ENCODE measurements at places on chromosomes 7 and 10.

DNA sequence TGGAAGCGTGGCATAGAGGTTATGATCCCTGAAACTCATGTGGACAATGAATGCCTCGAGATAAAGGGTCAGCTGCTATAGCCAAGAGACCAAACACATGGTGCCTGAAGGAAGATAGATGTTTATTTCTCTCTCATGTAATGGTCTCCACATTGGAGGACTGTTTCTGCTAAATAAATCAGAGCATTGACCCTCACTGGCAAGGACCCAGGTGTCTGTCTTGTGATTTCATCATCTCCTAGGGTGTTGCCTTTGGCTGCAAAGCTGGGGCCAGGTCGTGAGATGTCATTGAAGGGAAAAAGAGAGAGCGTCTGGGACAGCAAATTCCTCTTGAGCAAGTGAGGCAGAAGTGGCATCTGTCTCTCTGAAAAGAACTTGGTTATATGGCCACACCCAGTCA is 64.6 kb downstream of the JCAD start:
- no peak for DNase-seq

DNA sequence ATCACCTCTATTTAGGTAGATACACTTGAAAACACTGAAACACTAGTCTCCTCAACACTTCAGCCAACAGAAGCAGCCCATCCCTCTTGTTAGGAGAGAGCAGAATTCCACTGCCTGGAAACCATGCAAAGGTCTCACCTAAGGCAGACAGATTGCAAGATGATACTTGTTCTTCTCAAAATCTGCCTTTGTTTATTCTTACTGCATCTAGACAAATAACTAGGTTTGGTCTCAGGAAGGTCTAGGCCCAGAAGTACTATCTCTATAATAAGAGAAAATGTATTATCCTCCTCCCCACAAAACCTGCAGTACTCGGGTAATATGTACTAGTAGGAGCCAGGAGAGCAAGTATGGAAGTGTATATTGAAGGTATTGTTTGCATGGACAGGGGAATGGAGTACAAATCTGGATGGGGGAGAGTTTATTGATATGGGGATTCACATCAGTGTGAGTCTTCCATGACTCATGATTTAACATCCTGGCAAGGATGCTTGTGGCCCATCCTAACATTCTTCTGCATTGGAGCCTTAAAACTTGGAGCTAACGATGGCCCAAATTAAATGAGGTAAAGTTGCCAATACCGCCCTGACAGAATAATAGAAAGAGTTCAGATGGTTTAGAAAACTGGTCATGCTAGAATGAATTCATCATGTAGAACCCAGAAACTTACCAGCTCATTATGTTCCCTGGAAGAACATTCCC is 109.2 kb downstream of the EPC1 start:
- DNase-seq: no peak

DNA sequence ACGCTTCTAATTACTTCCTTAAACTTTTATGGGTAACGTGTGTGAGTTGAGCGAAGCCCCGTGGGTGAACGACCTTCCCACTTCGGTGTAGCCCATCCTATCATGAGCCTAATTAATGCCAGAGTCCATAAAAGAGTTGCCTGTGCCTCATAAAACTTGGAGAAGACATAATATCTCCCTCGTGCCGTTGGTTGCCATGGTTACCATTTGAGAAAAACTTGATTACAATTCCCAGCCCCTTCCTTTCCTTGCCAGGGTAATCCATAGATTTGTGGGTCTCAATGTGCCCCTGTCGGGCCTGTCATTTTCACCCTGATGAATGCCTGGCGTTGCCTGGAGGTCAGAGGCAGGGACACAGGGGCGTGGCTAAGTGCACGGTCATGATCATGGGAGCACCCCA is 127.1 kb downstream of the GLRX3 start:
- DNase-seq: no peak

- DNase-seq: no peak
Measured at GRCh38 chr7:74012842-74013249, 15.1 kb upstream of the ELN start.

- no peak for DNase-seq
Measured at GRCh38 chr7:100802951-100803350, 24.4 kb downstream of the EPHB4 start.

GRCh38 chr7:5349437-5350173 is 66.9 kb downstream of the SLC29A4 start:
- DNase-seq: no peak

DNA sequence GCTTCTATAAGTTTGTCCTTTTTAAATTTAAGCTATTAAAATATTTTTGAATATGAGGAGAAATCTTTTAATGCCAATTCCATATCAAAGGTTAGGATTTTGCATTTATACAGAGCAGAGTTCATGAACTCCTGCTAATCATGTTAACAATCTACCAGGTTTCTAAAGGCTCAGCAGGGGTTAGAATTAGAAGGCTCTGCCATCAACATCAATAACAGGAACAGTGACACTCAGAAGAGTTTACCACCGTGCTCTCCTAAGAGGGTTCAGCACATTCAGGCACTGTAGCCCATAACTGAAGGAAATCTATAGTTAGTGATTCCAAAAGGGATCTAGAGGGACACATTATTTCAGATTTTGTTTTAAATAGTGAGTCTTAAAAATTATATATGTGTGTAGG is 100.1 kb downstream of the HOXA1 start:
- DNase-seq: no peak

DNA sequence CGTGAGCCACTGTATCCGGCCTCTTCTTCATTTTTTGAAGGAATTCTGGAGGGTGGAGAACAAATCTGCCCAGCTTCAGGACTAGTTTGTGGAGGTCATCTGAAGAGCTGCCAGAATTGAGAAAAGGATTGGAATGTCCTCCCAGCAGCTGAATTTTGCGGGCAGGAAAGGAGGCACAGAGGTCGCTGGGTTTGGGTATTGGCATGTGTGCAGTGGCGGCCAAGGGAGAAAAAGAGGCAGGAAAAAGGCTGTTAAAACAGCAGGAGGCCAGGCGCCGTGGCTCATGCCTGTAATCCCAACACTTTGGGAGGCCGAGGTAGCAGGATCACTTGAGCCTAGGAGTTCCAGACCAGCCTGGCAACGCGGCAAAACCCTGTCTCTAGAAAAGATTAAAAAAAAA is 80.4 kb downstream of the HIP1 start:
- DNase-seq: no peak

- no peak for DNase-seq
Measured at GRCh38 chr10:114694752-114695151, 36.7 kb upstream of the ABLIM1 start.

- DNase-seq: peak; percentile 14
Measured at GRCh38 chr7:54944179-54944578, 74.6 kb upstream of the EGFR start.

GRCh38 chr7:94949532-94949931 is 42.1 kb downstream of the PPP1R9A start:
- no peak for DNase-seq

DNA sequence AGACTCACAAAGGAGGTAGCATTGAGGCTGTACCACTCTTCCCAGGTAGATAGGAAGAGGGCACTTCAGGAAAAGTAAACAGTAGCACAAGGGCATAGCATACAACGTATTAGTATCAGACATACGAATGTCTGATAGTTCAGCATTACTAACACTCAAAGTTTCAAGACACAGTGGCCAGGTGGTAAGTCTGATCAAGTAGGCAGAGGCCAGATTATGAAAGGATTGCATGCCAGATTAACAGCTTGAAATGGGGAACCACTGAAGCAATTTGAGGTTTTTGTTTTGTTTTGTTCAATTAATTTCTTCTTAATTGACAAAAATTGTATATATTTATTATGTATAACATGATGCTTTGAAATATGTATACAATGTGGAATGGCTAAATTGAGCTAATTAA is 45.7 kb upstream of the IL6 start:
- DNase-seq: peak; percentile 44

GRCh38 chr7:17462131-17462631 is 163.7 kb downstream of the AHR start:
- DNase-seq: no peak

DNA sequence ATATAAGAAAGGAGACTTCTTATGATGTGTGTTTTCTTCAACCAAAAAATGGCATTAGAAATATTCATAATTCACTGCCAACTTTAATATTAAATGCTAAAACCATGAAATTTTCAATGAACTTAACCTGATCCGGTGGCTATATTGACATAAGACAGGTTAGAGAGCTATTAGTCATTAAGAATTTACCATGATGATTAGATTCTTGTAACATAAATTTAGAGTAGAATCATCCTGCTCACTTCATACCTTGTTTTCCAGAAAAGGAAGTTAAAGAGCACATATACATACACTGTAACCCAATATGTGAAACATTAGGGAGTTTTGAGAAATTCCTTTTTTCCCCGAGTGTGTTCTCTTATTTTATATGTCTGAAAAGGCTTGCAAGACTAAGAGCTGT is 430.3 kb upstream of the SEMA3A start:
- DNase-seq: no peak

DNA sequence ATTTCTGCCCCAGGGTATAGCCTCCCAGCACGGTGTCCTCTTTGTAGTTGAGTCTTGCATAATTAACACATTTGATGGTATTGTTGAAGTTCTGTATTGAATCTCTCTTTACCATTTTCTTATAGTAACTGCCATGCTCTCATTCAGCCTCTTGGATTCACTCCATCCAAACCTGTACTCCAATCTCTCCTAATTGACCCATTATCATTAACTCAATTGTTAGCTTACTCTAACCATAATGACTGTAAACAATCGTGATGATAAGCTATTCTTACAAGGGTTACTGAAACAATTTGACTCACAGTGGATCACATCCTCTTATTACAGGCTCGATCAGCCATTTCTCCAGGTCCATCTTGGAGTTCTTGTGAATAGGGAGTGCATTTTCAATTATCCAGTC is 191.9 kb upstream of the AGK start:
- DNase-seq: no peak

DNA sequence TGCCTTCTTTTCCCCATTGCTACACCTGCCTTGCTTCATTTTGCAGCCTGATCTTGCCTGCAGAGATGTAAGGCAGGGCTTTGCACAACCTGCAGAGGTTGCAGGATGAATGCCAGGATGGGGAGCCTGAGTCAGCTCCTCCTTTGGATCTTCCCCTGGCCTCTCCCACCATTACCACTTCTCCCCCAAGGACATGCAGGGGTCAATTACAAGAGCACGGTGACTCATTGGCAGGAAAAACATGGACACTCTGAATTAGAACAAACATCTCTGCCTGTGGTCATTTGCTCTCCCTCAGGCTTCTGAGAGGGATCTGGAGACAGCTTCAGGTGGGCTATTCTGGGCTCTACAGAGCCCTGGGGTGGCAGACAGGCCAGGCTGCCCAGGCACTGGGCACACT is 89.2 kb downstream of the HERPUD2 start:
- no peak for DNase-seq

GRCh38 chr7:17178545-17178944 is 119.9 kb upstream of the AHR start:
- no peak for DNase-seq

GRCh38 chr7:140621401-140622021 is 19.1 kb downstream of the DENND2A start:
- DNase-seq: no peak

- no peak for DNase-seq
Measured at GRCh38 chr7:74338366-74339108, 49.3 kb downstream of the CLIP2 start.

DNA sequence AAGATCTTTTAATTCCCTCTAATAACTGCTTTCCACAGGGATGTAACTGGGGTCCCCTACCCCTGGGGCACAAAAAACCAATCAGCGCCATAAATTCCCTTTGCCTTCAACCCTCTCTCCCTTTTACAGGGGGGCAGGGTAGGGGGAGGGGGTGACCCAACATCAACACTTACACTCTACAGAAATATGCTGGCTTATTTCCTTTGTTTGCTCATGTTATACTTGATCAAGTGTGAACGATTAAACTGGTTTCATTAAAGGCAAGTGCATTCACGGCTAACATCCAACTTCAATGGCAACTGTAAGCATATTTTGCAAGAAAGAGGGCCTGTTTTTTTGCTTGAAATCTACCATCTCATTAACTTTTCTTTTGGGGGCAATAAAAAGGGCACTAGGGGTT is 2.9 kb downstream of the CTBP2 start:
- DNase-seq: peak; percentile 22

DNA sequence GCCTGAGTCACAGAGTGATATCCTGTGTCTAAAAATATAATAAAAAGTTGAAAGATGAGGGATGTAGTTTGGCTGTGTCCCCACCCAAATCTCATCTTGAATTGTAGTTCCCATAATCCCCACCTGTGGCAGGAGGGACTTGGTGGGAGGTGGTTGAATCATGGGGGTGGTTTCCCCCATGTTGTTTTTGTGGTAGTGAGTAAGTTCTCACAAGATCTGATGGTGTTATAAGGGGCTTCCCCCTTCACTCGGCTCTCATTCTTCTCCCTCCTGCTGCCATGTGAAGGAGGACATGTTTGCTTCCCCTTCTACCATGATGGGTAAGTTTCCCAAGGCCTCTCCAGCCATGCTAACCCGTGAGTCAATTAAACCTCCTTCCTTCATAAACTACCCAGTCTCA is 25.1 kb upstream of the UBE3C start:
- no peak for DNase-seq

DNA sequence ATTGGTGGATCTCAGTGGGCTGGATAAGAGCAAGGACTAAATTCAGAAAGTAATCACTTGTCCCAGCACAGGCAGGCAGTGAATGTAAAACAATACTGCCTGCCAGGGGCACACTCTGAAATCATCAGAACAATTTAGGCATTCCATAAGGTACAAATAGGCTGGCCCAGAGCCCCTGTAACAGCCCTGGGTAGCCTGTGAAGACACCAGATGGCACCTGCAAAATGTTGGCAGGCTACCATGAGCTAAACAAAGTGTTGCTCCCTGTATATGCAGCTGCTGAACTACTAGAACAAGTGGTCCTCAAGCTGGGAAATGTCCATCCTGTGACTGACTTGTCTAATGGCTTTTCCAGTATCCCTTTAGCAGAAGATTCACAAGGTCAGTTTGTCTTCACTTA is 3.0 kb upstream of the PRSS37 start:
- DNase-seq: peak; percentile 70

GRCh38 chr10:6140965-6141295 is 52.1 kb downstream of the RBM17 start:
- no peak for DNase-seq

DNA sequence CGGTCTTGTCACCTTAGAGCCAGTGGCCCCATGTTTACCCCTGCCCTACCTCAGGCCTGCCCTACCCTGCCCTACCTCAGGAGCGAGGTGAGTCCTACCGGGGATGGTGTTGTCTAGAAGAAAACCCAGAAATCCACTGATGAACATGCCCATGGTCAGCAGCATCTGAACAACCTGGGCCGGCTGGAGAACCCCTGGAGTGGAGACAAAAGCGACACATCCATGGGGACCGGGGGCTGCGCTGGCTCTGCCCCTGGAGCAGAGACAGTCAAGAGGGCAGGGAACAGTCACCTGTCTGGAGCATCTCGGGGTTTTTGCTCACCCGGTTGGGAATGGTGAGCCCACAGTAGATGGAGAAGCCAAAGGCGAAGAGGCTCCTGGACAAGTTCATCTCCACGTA is 36.3 kb downstream of the STRA8 start:
- DNase-seq: no peak

GRCh38 chr7:47953822-47954221 is 5.6 kb upstream of the PKD1L1 start:
- no peak for DNase-seq

Data from NCI-H2029 (cell line).